ENCODE measurements at places on chromosomes 7 and 10.

- DNase-seq = no peak
These were observed 483.1 kb downstream of the RPS24 start for GRCh38 chr10:78516756-78517155.

GRCh38 chr7:103140061-103140460, 8.8 kb downstream of the NAPEPLD start:
- no peak for DNase-seq

DNA sequence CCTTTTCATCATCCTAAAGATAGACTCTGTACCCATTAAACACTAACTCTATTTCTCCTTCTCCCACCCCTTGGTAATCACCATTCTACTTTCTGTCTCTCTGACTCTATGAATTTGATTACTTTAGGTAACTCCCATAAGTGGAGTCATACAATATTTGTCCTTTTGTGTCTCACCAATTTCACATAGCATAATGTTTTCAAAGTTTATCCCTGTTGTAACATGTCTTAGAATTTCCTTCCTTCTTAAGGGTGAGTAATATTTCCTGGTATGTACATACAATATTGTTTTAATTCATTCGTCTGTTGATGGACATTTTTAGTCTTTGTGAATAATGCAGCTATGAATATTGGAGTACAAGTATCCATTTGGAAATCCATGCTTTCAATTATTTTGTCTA, 50.9 kb upstream of the CDCA7L start:
- no peak for DNase-seq

- no peak for DNase-seq
These were observed 27.2 kb downstream of the IPMK start for GRCh38 chr10:58240531-58240930.

Data from CD4-positive, alpha-beta T cell treated with Interleukin-4 for 1 hour (primary cell).